ENCODE measurements at places on chromosomes 13 and 19.

DNA sequence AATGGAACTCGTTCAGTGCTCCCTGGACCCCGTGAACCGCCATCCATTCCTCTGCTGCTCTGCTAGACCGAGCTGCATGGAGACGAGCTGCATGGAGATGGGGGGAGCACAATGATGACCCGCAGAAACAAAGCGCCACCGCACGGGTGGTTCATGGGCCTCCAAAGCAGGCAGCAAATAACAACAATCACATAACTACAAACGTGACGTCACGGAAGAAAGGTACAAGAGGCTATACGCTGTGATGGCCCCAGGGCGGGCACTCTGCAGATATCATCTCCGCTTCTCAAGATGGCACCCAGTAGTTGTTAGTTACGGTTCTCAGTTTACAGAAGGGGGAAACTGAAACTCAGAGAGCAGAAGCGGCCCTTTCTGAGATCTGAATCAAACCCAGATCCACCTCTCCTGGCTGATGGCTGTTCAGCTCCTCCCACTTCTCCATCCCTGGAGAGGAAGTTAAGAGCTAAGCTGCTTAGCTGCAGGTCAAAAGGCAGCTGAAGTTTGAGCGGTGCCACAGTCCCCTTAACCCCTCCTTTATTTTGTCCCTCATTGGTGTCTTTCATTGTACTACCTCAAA is 1.7 kb downstream of the ATP13A1 start:
- peak; percentile 70 for DNase-seq

DNA sequence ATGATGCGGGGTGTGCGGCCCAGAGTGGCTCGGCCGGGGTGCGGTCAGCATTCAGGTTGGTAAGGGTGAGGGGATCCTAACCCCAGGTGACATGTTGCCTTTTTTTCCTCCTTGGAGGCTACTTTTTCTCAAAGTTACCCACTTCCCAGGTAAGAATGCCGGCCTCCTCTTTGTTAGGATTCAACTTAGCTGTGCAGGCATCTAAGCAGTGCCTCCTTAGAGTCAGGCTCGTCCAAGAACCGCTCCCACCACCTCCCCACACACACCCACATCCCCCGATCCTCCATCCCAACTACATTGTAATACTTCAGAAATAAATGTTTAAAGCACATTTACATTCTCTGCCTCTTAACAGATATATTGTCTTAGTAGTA is 733 bp upstream of the ENOX1 start:
- no peak for DNase-seq

DNA sequence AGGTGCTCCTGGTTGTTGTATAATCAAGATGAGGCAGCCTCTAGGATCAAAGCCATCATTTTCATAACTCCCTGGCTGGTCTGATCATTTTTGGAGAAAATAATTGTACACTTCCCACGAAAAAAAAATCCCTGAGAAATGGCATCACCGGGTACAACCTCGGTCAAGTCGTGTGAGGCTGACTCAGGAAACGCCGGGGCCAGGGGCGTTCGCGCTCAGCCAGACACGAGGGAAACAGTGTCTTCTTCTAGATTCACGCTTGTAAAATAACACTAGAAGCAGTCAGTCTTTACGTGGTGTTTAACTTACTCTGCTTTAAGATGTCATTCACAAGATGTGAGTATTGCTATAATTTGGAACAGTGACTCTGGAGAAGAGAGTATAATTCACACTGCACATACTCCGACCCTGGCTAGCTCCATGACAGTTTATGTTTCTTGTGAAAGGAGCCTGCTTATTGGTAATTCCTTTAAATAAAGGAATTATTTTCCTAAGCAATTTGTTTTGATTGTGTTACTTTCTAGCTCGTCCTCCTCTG is 109.0 kb upstream of the SOX1 start:
- no peak for DNase-seq

DNA sequence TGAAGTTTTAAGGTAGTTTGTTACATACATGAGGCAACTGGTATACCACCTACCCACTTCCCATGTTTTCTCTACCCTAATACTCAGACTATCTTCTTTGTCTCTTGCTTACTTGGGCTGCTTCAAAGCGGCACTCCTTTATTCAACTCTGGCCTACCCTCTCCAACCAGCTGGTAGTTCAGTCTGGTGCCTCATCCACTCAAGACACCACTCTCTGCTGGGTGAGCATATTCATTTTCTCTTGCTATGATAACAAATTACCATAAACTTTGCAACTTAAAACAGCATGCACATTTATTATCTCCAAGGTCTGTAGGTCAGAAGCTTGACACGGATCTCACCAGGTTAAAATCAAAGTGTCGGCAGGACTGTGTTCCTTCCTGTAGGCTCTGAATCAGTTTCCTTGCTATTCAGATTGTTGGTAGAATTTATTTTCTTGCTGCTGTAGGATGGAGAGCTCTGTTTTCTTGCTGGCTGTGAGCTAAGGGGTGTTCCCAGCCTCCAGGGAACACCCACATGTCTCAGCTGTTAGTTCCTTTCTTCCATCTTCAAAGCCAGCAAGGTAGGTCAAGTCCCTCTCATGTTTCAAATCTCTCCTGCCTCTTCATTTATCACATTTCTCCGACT is 666.0 kb downstream of the DIAPH3 start:
- no peak for DNase-seq
